ENCODE measurements at places on chromosomes 6 and 20.

DNA sequence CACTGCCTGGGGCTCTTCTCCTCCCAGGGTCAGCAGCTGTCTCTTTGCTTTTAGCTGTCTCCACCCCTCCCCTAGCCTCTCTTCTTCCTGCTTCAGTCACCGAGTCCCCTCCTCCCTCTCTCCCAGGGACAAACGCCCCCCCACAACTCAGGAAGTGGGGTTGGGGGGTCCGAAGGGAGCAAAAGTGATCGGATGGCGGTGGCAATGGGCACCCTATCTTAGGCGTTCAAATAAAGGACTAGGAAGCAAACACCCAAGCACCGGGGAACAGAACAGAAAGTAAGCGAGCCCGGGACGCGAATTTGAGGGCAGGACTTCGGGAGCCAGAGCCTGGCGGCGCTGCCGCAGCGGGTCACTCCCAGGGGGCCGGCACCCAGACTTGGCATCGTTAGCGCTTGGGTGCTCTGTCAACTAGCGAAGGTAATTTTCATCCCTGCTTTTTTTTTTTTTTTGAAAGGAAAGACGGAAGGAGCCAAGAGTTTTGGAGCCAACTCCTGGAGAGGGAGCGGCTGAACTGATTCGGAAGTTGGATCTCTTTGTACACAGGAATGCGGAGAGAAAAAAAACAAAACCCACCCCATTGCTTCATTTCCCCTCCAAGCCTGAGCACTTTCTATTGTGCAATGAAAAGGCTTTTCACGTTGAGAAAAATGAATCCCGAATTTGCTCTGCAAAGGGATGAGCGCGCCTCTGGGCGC is 815 bp upstream of the ITPR3 start:
- ATAC-seq: no peak

- ATAC-seq: no peak
Measured at GRCh38 chr20:62206388-62206775, 13.7 kb downstream of the HRH3 start.

GRCh38 chr6:4563156-4563555 is 213.0 kb upstream of the CDYL start:
- ATAC-seq: no peak

DNA sequence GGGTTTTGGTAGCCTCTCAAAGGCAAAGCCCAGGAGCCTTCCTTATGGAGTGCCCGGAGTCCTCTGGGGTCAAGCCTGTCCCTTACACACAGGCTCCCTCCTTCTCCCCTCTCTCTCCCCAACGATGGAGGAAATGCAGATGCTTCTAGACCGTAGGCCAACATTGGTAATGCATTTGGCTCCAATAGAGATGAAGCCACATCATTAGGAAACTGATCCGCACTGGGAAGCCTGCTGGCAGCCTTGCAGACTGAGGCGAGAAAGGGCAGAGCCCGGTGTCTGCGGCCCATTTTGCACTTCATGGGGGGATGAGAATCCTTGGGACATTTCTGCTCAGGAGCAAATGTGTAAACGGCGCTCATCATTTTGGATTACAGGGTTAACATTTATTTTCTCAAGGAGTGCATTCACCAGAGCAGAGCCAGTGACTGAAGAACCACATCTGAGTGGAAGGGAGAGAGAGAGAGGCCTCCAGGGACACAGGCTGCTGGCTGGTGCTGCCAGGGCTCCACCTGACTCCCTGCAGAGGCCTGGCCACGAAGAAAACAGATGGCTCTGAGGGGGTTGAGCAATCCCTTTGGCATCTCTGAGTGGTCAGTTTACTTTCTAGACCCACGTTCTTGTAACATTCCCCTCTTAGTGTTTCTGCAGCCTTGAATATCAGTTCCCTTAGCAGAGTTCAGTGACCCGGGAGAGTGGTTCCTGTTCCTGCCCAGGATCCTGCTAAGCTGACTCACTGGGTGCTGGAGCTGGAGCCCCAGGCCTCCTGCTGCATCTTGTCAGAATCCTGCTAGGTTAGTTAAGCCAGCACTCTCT is 4.4 kb upstream of the CST3 start:
- ATAC-seq: no peak

- no peak for ATAC-seq
Measured at GRCh38 chr6:101762851-101763250, 369.3 kb downstream of the GRIK2 start.

All from activated T-helper 17 cell treated with anti-CD3 and anti-CD28 coated beads, Interleukin-2, amount 50 U/mL, for 72 hours (primary cell).